ENCODE measurements at places on chromosomes 11 and 22. TPM values are rescaled to one million over a fixed set of nuclear protein-coding genes. Genes with fewer than 3 reads are reported as not detected.

- no peak for DNase-seq
Observed at GRCh38 chr11:45305874-45306623, 19.9 kb upstream of the SYT13 start.

GRCh38 chr11:107999759-108000455 lies 8.8 kb upstream of the CUL5 start:
- peak; percentile 33 for DNase-seq

MRGPRE gene
- not detected for total RNA-seq

KIAA1671 gene
- 5.0 TPM for total RNA-seq

GRCh38 chr11:131713529-131714134 lies 343.2 kb downstream of the NTM start:
- DNase-seq, result no peak

LMNTD2 gene
- 1.1 TPM for total RNA-seq

- DNase-seq, result no peak
Observed at GRCh38 chr11:114959953-114960505, 281.7 kb downstream of the NXPE2 start.

- DNase-seq, result no peak
Observed at GRCh38 chr22:46113110-46113909, 37.0 kb upstream of the PPARA start.

C11orf42 gene
- not detected for total RNA-seq

SUSD2 gene
- total RNA-seq, result 0.18 TPM

DNA sequence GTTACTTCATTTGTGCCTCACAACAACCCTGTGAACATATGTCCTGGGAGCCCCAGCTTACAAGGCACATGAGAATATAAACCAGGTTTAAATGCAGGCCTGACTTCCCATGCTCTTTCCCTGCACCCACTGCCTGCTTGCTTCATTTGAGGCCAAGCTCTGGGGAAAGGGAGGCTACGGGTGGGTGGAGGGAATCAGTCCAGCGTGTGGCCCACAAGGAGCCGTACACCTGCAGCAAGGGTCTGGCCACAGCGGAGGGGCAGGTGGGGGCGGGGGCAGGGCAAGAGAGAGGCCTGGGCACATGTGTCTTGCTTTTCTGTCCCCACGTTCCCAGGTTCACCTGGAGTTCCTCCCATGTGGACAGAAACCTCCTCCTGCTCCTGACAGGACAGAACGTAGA lies 26.2 kb downstream of the FAM83F start:
- no peak for DNase-seq

GRCh38 chr11:17610085-17610894 lies 63.2 kb downstream of the OTOG start:
- no peak for DNase-seq

LARGE1 gene
- 6.7 TPM for total RNA-seq

DNA sequence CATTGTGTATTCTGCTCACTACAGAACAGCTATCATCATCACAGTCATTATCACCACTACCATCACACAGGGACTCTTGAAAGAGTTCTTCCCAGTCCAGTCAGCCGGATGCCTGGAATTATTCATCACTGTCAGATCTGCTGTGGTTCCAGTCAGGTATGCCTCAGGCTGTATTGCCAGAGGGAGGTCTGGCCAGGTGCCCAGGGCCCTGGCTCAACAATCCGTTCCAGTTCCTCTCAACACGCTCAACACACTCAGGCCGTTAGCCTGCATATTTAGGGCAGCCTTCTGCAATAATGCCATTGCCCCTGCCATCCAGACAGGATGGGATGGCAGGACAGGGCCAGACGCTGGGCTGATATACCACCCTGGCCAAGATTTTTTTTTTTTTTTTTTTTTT lies 28.6 kb upstream of the RASL10A start:
- peak; percentile 98 for DNase-seq

- no peak for DNase-seq
Observed at GRCh38 chr11:107042748-107043147, 24.5 kb upstream of the GUCY1A2 start.

GRCh38 chr11:44351006-44351660 lies 41.2 kb upstream of the ALX4 start:
- no peak for DNase-seq

DNA sequence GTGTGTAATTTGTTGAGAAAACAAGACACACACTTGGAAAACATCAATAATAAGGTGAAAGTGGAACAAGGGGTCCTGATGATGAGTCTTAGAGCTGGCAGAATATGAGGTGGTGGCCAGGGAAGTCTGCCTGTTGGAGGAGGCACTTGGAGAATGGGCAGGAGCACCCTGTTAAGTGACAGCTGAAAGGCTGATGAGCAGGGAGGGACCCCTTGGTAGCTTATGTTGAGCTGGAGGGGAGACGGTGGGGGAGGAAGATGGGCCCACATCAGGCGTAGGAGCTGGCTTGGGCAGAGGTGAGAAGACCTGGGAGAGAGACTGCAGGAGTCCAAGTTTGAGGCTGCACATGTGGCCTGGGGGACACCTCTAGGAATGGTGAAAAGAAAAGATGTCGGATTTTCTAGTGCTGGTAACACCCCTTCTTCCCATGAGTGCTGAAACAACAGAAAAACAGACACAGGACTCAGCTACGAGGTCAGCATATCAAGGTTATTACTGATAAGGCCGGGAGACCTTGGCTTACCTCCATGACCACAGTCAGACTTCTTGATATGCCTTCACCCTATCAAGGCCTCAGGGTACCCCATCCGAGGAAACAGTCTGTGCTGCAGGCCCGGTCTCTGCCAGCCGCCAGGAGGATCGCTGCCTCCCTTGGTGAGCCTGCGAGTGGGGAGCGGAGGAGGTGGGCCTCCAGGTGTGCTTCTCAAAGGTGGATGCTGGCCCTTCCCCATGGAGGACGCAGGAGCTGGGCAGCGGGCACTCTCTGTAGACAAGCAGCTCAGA lies 14.3 kb upstream of the C11orf96 start:
- no peak for DNase-seq

AHNAK gene
- 438 TPM for total RNA-seq

All from HFFc6 (cell line).